ENCODE measurements at places on chromosomes 5 and 9. TPM values are rescaled to one million over a fixed set of nuclear protein-coding genes. Genes with fewer than 3 reads are reported as not detected.

GRCh38 chr5:32413466-32414263, 30.9 kb downstream of the ZFR start:
- DNase-seq: no peak

GRCh38 chr5:172439785-172440477, 14.4 kb downstream of the SH3PXD2B start:
- DNase-seq: no peak

- DNase-seq: no peak
Measured at GRCh38 chr5:103744159-103744558, 181.6 kb upstream of the NUDT12 start.

The KIF3A gene
- total RNA-seq: 203 TPM

GRCh38 chr9:134150557-134151214, 13.7 kb downstream of the RNU6ATAC start:
- DNase-seq: no peak

GRCh38 chr5:89930591-89931392, 478.8 kb downstream of the CETN3 start:
- no peak for DNase-seq

- DNase-seq: no peak
Measured at GRCh38 chr9:109705515-109705914, 74.5 kb upstream of the PALM2AKAP2 start.

GRCh38 chr9:126123927-126124326, 202.7 kb upstream of the MVB12B start:
- DNase-seq: no peak

The CD14 gene
- total RNA-seq: 0.51 TPM

DNA sequence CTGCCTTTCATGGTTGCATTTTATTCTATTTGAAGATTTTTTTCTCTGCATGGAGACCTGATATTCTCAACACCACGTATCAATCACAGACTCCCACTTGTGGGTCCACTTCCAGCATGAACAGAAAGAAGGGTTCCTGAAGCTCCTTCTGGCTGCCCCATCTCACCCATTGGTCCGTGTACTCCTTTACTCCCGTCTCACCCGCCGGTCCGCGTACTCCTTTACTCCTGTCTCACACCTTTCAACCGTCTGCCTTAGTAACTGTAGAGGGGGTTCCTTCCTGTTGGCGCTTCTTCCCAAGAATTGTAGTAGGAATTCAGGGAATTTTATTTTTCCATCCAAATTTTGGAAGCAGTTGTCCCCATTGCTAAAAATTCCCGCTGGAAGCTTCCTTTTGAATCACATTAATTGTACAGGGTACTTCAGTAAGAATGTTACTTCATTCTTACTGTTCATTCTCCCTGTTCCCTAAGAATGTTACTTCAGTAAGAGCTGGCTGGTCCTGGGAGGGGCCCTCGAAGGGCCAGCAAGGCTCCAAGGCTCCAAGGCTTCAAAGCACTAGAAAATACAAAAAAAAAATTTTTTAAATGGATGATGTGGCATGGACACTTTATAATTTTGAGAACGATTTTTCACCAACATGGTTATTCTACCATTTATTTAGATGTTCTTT, 3.9 kb upstream of the LPCAT1 start:
- peak; percentile 3 for DNase-seq

The KCNN2 gene
- 1.8 TPM for total RNA-seq

DNA sequence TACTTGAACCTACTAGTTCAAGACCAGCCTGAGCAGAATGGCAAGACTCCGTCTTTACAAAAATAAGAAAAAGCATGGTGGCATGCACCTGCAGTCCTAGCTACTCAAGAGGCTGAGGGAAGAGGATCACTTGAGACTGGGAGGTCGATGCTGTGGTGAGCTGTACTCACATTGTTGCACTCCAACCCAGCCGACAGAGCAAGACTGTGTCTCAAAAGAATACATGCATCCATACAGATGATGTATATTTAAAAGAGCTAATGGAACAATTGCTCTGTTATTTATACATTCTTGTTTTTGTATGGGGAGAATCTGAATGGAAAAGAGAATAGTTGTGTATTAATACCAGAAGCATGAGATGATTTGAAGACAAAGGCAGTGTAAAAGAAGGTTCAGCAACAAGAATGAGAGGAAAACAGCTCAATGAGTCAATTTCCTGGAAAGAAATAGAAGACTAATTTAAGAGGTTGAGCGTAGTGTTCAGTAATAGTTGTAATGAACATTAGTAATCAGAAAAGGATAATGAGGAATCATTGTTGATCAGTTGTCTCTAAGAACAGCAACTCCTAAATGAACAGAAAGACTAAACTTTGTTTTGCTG, 1.9 kb upstream of the LRRC70 start:
- DNase-seq: no peak

GRCh38 chr5:59354274-59354673, 539.3 kb downstream of the PDE4D start:
- DNase-seq: no peak

DNA sequence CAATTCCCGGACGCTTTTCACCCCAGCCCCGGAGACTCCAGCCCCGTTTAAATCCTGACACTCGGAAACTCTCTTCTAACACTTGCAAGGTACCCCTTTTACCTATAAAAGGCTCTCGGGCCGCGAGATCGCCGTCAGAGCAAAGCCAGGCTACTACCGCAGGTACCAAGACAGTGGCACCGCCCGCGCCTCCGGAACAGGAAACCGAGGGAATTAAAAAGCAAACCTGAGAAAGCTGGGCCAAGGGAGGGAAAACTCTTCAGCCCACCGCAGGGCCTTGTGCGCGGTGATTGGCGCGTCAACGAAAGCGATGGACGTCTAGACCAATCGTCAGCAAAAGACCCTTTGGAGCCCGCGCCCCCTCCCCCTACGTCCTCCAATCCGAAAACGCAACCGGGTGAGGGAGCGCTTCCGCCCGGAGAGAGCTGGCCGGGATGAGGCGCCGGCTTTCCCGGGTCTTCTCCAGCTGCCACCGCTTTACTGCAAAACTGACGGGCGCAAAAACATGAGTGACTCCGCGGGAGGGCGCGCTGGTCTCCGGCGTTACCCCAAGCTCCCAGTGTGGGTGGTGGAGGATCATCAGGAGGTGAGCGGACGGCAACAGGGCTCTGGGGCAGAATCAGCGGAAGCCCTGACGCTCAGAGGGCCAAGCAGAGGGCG, at the start of the genes C5orf22 and DROSHA:
TSS of gene C5orf22 (plus strand) at position 414 of the 660 bp plus-strand sequence. CDS start at position 506, 92 bp downstream.
TSS of gene DROSHA (minus strand) at position 206 of the 660 bp plus-strand sequence. CDS start 3,034 bp downstream, outside the sequence.
- DNase-seq: peak; percentile 92

The ARSI gene
- total RNA-seq: 4.9 TPM

DNA sequence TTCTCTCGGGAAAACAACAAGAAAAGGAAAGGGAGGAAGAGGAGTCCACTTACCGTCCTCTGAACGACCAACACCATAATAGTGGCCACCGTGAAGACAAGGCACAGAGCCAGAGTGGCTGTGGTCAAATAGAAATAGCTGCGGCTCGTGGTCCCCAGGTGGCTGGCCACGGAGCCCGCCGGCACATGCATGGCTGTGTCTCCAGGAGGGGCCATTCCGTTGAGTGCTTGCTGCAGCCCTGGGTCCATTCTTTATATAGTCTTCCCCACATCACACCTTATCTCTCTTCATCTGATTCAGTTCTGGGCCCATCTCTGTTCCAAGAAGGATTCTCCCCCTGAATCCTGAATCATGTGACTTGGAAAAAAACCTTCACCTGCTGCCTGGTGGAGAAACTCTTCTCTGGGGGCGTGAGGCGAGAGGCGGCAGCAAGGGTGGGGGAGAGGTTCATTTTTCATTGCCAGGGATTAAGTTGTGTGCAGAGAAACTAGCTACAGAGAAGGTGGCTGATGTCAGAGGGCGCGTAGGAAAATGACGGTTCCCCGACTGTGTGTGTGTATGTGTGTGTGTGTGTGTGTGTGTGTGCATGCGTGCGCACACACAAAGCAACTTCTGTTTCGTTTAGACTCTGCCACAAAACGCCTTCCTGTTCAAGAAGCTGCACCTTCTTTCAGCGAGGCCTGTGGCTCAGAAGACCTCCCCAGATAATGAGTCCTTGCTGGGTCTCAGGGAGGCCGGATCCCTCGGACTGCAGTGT, at the start of gene TNFSF8:
TSS of gene TNFSF8 (minus strand) at position 536 of the 757 bp plus-strand sequence. CDS start at position 248, 288 bp downstream.
- DNase-seq: no peak

The ROPN1L gene
- total RNA-seq: not detected

The SKP2 gene
- 56.8 TPM for total RNA-seq

The C1QTNF2 gene
- total RNA-seq: 2.8 TPM

DNA sequence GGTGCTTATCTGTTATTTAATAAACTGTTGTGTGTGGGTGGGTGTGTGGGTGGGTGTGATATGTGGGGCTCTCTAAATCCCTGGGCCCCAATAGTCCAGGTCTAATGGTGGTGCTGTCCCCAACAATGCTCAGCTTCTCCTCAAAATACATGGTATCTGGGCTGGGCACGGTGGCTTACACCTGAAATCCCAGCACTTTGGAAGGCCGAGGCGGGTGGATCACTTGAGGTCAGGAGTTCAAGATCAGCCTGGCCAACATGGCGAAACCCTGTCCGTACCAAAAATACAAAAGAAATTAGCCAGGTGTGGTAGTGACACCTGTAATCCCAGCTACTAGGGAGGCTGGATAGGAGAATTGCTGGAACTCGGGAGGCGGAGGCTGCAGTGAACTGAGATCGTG, 4.5 kb upstream of the ORM1 start:
- no peak for DNase-seq

DNA sequence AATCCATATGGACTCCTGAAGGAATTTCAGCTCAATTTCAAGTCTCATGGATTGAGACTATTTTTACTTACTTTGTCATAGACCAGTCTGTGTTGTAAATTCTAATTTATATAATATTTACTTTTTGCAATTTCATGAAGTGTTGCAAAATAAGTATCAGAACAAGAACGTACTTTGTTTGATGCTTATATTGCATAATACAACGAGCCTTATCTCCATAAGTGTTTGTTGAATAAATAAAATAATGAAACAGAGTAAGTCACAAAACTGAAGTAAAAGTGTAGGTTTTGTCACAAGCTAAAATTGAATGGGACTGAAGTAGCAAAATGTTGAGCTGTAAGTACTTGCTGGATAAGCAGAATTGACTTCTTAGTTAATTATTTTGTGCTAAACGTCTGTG, 3.0 kb upstream of the LIFR start:
- no peak for DNase-seq

DNA sequence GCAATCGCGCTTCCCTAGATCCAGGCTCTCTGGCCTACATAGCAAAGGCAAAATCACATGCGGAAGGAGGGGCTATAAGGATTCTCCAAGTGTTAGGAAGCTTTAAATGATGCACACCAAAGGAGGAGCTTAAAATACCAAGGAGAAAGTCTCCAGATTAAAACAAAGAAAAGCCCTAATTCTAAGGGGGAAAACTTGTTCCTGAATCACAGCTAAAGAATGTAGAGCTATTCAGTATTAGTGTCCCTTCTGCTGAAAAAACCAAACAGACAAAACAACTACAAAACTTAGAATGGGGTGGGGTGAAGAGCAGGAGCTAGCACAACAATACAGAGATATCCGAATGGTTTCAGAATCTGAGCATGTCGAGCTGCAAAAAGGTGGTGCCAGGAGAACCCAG, 213.7 kb downstream of the DCP2 start:
- no peak for DNase-seq

DNA sequence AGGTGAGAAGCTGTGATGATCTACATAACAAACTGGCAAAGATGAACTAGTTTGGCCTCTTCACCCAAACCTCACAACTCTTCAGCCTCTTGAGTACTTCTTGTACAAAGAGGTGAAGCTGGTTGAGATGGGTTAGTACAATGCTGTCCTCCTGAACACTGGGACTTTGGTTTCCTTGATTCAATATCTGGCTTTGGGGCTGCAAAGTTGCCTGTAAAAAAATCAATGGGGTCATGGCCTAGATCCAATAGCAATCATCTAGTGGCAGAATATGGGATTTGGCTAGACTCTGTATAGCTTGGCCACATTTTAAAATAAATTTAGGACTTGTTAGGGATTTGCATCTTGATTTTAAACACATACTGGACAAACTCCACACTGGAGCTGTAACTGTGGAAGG, 179.1 kb downstream of the ADAMTS12 start:
- no peak for DNase-seq

DNA sequence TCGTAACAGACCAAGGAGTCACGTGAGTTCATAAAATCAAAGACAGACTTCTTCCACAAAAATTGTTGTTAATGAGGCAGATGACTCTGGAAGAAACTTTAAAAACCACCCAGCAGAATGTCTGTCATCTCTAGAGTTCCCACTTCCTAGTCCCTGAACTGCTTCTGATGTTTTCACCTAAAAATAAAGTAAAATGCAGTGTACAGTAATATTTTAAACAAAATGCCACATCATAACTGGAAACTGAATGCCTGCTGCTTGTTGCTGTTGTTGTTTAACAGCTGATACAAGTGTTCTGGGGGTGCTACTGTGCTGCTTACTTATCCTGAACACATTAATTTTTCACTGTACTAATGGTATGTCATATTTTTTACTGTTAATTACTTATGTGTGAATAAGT, 577.2 kb downstream of the MTRR start:
- DNase-seq: no peak

The TEX48 gene
- total RNA-seq: not detected

DNA sequence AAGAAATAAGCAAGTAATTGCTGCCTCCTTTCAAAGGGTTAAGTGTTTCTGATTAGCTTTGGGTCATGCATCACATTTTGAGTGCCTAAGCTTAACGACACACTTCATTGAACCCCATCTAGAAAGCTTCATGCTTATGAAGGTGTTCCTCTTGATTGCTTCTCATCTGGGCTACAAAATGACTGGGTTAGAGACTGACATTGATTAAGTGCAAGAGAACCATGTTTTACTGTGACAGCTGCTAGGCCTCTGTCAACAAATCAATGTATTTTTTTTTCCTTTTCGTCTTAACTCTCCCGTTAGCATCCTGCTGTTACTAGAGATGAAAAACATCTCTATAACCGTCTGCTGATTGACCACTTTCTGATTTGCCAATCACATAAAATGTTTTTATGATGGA, 725.0 kb downstream of the TLE1 start:
- no peak for DNase-seq
